Stimulated activated CD4-positive, alpha-beta T cell treated with anti-CD3 and anti-CD28 coated beads, Interleukin-1b, Interleukin-23, amount 100 ng/mL, for 1 hour (primary cell): ENCODE measurements at places on chromosomes 7 and 10.

DNA sequence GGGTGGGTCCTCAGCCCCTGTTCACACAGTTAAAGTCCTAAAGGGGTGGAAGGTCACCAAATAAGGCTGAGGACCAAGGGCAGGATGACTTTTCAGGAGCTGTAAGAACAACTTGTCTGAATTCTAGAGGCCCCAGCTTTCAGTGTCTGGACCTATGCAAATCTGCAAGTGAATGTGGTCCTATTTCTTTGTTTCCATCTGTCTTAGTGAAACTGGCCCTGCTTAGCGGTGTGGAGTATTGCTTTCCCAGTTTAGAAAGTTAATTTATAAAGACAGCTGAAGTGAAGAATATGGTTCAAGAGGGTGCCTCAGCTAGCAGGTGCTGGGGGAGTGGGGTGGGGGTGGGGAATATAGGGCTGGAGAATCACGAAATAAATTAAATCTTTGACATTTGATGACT lies 40.1 kb downstream of the HHEX start:
- no peak for DNase-seq

DNA sequence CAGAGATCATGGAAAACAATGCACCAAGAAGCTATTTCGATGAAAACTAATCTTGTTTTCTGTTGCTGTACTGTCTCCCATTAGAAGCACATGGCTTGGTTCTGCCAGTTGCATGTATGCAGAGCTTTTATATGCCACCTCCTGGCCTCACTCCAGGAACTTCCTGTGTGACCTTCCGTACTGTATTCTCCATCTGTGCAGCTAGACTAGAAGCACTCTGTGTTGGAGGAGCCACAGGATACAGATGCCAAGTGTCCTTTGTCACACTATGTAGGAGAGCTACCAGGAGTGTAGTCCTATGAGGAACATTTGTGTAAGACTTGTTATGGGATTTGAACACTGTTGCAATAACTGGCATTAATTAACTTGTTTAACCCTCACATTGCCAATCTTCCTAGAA lies 503.5 kb upstream of the TPK1 start:
- no peak for DNase-seq

DNA sequence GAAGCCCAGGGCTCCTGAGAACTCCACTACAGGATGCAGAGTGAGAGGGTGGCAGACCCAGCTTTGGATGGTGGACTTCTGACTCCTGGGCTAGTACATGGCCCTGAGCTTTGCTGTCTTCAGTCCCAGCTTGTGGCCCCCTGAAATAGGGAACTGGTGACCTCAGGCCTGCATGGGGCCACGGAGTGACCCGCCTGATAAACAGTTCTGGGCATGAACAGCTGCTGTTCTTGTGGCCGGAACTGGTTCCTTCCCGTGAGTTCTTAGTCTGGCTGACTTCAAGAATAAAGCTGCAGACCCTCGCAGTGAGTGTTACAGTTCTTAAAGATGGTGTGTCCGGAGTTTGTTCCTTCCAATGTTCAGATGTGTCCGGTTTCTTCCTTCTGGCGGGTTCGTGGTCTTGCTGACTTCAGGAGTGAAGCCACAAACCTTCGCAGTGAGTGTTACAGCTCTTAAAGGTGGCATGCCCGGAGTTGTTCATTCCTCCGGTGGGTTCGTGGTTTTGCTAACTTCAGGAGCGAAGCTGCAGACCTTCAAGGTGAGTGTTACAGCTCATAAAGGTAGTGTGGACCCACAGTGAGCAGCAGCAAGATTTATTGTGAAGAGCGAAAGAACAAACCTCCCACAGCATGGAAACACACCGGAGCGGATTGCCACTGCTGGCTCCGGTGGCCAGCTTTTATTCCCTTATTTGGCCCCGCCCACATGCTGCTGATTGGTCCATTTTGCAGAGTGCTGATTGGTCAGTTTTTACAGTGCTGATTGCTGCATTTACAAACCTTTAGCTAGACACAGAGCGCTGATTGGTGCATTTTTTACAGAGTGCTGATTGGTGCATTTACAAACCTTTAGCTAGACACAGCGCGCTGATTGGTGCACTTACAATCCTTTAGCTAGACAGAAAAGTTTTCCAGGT lies 268.0 kb downstream of the ZEB1 start:
- no peak for DNase-seq

DNA sequence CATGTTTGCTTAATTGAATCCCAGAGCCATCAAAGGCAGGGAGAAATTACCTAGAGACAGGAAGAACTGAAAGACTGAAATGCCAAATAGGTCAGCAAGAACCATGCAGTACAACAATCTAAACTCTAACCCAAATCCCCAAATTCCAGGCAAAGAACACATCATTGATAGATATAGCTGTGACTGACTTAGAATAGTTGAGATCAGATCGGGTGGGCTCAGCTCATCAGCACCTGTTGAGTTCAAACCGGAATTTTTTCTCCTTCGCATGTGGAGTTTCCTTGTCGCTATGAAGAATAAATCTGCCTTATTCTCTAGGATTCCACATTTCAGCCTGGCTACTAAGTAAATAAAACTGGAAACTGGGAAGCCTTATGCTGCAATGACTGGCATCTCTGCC lies 1.4 kb downstream of the ANKMY2 start:
- DNase-seq: no peak

DNA sequence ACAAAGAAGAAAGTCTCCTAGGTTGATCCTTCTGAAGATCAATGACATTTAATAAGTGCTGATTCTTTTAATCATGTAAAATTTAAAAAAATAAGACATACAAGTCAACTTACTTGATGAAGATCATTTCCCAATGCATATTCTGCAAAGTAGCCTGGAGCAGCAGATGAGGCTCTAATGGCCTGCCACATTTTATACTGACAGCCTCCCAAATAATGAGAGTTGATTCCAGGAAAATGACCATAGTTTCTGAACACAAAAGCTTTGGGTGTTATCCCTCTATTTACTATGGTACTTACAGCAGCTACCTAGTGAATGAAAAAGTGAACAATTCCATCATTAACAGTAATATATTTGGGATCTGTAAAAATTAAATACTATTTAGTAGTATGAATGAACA lies 31.4 kb upstream of the NRCAM start:
- no peak for DNase-seq

DNA sequence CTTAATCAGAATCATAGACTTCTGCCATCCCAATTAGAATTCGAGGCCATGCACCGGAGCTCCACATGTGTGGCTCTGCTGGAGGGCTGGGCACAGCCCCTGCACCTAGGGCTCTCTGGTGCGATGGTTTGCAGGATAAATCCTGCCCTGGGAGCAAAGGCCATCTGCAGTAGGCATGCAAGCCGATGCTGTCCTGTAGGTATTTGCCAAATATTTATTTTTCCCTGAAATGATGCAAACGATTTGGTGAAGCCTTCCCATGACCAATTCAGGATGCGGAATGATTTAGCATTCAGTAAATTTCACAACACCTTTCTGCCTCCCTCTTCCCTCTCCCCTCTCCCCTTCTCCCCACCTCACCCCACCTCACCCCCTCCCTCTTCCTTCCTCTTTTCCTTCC lies 170.6 kb downstream of the EBF3 start:
- DNase-seq: no peak

DNA sequence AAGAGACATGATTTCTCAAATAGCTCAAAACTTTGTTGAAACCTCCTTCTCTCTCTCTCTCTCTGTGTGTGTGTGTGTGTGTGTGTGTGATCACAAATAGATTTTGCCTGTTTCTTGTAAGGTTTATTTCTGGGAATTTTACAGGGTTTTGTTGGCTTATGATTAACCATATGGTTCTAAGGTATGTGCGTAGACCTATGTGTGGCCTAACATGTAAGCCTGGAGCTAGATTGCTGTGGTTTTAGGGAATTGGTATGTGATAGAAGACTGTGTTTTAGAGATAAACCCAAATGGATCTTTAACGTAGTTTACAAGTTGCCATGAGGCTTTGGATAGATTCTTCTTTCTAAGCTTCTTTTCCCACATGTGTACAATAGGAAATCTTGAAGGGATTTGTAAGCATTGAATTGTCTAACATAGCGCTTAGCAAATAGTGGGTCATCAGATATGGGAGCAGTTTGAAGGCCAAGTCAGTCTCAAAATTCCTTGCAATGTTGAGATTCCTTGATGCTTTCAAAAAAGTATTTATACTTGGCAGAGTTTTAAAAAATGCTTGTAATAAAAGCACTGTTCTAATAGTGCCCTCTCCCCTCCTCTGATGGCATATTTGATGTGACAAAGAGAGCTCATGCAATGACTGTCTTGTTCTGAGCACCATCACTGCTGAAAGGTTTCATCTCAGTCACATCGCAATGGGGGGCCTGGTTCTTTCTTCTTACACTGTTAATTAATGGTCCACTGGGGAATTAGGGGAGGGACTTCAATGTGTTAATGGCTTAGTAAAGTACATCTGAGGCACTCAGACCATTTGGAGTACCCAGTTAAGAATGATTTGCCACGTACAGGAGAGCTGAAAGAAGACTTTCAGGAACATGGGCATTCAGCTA lies 118.2 kb downstream of the SNX10 start:
- no peak for DNase-seq

GRCh38 chr7:47405286-47405904 lies 176.5 kb downstream of the TNS3 start:
- no peak for DNase-seq
